Pons (tissue), 1 donor: ENCODE measurements at places on chromosomes 6 and 20.

DNA sequence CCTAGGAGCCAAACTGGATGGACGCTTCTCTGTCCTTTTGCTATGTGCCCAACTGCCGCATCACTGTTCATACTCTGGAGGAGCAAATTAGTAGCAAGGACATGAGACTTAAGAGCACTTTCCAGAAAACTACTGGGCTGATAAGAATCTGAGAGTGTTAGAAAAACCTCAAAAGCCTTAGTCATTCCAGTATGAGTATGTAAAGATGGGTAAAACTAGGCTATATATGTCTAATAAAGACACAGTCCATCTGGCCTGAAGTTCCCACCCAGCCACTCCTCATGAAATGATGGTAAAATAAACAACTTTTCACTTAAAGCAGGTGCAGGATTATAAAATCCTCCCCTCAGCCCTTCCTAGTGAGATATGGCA lies 30.6 kb downstream of the SHLD1 start:
- DNase-seq = no peak

DNA sequence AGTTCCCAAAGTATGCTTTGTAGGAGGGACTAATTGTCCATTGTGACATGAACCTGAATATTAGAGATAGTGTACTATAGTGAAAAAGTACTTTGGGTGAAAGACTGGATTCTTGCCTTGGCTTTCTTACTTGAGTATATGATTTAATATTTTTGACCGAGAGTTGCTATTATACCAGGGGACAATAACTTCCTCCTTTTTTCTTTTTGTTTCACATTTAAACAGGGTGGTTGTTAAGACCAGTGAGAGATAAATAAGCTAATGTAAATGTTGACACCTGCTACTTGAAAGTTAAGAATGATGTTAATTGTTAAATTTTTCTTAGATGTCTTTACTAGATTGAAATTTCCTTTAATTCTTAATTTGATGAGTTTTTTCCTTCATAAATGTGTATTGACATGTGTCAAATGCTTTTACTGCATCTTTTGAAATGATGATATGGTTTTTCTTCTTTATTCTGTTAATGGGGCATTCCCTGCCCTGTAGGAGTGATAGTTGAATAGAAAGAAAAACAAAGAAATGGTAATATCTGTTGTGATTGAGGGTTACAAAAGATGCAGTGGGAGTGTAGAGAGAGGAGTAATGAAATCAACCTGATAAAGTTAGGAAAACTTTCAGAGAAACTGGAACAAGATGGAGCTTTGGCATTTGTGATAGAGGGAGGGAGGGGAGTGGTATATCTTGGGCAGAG lies 48.4 kb downstream of the ZFAND3 start:
- DNase-seq = no peak

DNA sequence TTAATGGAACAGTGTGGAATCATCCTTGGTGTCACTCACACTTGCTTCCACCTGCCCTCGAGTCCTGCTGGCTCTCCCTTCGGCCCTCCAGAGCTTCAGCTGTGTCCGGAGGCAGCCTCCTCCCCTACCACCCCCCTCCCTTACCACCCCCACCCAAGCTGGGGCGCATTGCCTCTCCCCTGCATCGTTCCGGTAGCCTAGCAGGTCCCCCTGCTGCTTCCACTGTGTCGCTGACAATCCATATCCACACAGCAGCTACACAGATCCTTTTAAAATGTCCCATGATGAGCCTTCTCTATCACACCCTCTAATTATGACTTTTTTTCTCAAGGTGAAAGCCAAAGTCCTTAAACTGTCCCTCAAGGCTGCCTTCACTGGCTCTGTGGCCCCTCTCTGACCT lies 117.6 kb downstream of the TIAM2 start:
- DNase-seq = no peak

GRCh38 chr6:22248513-22249308 lies 48.1 kb downstream of the PRL start:
- no peak for DNase-seq

GRCh38 chr6:25558155-25558817 lies 93.7 kb upstream of the SCGN start:
- no peak for DNase-seq

DNA sequence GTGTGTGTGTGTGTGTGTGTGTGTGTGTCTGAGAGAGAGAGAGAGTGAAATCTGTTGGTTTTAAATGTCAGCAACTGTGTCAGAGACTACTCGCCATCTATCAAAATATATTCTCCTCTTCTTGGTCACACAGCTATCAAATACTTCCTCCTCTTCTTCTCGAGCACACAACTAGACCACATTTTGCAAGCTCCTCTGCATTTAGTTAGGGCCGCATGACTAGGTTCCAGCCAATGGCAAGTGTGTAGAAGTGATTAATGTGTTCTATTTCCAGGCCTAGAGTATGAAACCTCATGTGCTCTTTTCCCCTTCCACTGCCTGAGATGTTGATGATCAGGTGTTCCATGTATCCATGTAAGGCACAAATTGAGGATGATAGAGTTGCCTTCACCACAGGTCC lies 278.5 kb upstream of the MARCKS start:
- DNase-seq = no peak

DNA sequence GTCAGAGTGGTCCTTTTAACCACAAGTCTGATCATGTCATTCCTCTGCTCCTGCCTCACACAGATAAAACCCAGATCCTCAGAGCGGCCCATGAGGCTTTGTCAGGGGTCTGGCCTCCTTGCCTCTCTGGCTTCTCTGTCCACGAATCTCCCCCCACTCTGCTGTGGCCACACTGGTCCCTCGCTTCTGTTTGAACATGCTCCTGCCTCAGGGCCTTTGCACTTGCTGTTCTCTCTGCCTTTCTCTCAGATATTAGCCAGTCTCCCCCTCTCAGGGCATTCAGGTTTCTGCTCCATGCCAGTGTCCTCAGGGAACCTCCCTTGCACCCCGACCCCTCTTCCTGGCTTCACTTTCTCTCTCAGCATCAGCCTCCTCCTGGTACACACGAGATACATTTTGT lies 518.5 kb downstream of the PREX1 start:
- no peak for DNase-seq

- DNase-seq = no peak
Observed at GRCh38 chr6:34072727-34073126, 73.2 kb downstream of the GRM4 start.

- DNase-seq = no peak
Observed at GRCh38 chr20:17964073-17964472, 4.5 kb downstream of the SNX5 start.

DNA sequence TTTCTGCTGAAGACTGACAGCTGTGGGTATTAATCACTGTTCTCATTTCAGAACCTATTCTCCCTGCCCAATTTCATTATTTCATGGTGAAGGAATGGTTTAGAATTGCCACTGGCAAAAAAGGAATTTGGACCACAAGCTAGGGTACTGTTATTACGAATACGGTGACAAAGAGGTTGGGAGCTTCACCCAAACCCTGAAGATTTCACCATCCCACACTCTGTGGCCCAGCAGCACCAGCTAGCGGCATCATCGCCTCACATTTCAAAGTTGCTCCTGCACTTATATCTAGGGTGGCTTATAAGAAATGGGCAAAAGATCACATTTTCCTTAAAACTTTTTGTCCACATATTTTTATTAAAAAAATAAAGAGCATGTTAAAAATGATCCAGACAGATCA lies 236.1 kb downstream of the SYNDIG1 start:
- DNase-seq = no peak

GRCh38 chr6:56484669-56485068 lies 158.0 kb downstream of the DST start:
- no peak for DNase-seq

DNA sequence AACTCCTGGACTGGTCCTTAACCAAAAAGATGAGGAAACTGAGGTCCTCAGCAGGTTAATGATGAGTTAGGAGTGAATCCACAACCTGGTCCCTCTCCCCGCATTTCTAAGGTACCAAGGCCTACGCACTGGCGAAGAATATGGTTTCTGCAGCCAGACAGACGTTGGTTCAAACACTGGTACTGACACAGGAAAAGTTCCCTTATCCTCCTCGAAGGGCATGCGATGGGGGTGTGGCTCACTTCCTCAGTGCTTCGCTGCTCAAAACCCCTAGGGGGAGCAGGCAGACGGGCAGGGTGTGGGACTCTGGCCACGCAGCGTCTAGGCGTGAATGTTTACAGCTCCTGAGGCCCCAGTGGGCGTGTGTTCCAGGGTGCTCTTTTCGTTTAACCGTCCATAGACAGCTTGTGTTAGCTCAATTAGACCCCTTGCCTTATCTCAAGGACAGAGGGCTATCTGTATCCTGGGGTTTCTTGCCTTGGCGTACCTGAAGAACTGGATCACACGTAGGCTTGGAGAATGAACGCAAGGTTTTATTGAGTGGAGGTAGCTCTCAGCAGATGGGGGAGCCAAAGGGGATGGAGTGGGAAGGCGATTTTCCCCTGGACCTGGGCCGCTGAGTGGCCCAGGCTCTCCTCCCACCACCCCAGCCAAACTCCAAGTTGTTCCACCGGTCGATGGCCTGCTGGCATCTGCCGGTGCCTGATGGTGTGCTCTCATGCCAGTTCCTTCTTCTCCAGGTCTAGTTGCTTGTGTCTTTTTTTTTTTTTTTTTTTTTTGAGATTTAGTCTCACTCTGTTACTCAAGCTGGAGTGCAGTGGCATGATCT lies 31.8 kb upstream of the PTPN1 start:
- peak; percentile 44 for DNase-seq

DNA sequence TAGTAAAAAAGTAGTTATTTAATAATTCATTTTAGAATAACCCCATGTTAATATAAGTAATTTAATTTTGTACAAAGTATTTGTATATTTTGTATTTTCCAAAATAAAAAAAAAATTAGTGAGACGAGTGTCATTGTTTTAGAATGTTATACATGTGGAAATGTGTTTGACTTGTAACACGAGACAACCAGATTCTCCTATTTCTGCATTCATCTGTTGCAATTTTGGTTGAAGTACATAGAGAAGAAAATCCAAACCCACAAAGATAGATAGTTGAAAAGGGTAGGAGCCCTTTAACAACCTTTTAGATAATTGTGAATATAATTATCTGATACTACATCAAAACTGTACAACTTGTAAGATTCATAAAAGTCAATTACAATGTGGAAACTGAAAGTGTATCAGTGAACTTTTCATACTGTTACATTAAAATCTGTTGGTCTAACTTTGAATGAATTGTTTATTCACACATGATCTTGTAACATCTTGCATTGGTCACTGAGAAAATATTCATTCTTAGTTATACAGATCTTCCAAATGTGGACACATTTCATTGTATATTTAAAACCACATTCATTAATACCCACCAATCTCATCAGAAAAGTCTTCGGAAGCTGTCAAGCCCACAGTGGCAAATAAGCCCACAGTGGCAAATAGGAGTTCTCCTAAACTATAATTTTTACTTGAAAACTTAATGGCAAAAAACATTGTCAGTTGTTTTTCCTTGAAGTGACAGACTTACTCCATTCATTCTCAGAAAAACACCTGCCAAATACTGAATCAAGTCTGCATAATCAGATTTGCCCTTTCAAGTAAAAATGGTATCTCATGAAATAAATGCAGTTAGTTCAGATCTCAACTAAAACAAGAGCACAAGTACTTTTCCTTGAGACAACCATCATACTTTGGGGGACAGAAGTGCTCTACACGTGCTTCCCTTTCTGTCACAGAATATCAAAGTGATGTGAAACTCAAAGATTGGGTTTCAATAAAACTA lies 52.8 kb downstream of the FKBP5 start:
- DNase-seq = no peak

- no peak for DNase-seq
Observed at GRCh38 chr6:151100326-151100725, 139.4 kb upstream of the AKAP12 start.

DNA sequence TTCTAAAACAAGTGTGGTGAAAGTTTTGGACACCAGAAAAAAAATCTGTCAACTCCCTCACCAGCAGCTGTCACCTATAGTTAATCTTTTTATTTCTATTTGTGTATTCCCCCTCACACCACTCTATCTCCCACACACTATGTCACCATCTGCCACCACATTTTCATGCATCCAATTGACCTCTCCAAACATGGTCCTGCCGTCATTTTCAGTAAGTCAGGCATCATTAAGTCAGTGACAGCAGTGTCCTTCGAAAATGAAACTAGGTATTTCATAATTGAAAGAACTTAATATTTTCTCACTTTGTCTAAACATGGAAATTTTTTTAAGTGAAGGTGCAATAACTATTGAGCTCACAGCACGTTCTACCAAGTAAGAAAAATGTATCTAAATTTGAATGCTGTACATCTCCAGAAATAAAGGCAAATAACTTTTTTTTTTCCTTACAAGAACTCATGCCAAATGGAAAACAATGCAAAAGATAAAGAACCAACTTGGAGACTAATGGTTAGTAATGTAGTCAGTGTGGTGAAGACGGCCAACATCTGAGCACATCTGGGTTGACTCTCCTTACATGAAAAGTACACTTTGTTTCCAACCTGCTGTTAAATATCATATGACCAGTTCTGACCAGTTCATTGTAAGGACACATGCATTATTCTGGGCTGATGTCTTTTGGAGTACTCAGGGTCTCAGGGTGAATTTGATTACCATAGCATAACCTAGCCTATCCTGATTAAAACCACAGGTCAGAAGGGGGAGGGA lies 623.3 kb upstream of the MANEA start:
- peak; percentile 18 for DNase-seq

DNA sequence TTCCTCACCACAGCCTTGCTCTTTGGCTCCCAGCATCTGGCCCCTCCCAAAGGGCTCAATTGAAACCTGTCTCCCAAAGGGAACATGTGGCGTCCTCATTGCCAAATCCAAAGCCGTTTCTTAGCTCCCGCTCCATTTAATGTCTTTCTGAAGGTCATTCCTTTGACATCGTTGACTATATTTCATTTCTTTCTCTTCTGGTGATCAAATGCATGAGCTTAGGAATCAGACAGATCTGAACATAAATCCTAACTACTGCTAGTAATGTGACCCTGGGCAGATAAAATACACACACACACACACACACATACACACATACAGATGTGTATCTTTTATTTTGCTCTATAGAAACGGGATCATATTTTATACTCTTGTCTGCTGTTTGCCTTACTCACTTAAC lies 964.7 kb upstream of the FLRT3 start:
- DNase-seq = no peak

DNA sequence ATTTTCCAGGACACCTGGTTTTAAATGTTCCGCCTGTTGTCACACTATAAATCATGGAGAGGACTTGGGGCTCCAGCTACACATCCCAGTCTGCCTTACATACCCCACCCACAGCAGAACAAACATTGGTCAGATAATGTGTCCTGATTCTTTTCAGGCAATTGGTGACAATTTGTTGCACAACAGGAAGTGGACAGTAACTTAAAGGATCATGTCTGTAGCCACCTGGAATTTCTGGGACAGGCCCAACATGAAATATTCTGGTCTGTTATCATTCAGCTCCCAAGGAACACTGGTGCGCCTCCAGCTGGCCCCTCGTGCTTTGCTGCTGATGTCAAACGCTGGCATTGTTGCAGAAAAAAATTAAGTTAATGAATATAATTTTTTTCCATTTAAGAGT lies 117.2 kb downstream of the SOBP start:
- no peak for DNase-seq
